ENCODE measurements at places on chromosomes 2 and 18.

DNA sequence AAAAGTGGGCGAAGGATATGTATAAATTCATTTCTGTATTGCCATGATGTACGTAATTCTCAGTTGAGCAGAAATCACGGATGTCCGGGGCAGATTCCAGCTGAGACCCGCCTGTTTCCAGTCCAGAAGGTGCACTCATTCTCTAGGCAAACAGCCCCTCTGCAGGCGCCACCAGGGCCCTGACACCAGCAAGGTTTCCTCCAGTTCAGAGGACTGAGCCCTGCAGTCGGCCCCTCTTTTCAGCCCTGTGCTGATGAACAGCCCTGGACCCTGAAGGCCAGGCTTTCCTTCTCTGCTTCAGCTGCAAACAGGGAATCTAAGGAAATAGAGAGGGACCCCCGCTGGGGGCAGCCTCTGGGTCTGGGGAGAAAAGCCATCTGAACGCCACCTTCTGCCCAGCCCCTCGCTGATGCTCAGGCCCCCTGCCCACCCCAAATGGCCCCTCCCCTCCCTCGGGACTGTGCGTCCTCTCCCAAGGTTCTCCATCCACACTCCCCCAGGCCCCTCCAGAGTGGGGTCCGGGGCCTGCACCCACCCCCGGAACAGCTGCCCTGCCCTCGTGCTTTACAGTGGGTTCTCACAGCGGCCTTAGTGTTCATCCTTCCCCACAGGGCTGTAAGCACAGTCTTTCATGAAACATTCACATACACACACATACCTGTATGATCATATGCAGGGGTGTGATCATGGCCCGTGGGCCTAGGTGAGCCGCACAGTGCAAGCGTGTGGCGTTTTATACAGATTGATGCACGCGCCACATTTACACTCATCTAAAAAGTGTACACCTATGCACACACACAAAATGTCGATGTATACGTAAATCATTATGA lies 12.1 kb downstream of the COPS9 start:
- DNase-seq, result no peak

DNA sequence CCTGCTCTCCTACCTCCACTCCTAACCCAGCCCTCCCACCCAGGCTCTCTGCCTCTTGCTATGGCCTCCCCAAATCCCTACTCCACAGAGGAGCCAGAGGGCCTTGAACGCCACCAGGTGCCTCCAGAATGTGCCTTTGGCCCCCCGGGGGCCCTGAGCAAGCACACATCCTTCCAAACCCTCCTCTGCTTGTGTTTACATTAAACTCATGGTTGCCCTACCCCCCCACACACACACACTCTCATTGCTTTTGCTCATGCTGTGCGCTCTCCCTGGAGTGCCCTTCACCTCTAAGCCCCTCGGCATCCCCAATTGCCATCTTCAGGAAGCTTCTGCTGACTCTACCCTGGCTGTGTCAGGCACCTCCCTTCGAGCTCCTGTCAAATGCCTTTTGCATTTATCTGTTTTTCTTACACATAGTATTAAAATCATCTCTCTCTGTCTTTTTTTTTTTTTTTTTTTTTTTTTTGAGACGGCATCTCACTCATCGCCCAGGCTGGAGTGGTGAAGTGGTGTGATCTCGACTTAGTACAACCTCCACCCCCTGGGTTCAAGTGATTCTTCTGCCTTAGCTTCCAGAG lies 16.3 kb upstream of the TET3 start:
- DNase-seq, result no peak

GRCh38 chr2:28558918-28559317 lies 63.1 kb downstream of the PLB1 start:
- no peak for DNase-seq

DNA sequence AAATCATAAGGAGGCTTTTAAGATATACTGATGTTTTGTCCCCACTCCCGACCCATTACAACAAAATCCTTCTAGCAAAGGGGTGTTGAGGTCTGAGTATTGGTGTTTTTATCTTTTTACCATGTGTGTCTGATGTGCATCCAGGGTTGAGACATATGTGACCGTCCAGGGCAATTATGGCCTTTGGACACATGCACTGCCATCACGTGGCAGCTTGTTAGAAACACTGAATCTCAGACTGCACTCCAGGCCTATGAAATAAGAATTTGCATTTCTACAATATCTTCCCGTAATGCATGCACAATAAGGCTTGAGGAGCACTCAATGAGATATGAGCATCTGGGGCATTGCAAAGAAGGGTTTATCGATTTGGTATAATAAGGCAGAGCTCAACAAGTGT lies 235.1 kb upstream of the ZNF804A start:
- DNase-seq, result no peak

DNA sequence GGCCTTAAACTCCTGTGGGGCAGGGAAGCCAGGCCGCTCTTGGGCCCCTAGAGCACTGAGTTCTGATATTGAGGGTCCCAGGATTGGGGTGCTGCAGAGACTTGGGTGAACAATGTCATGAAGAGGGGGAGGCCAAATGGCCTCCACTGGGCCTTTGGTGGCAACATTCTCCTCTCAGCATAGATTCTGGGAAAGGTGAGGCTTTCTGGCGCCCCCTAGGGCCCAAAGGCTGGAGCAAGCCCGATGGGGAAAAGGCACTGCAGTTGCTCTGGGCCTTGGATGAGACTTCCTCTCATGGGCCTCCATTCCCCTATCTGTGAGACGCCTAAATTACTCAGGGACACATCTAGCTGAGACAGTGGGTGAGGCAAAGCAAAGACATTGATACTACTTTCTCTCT lies 84.8 kb downstream of the ACAA2 start:
- DNase-seq, result peak; percentile 52

- DNase-seq, result peak; percentile 62
Measured at GRCh38 chr2:24919037-24919505, 966 bp downstream of the ADCY3 start.

GRCh38 chr2:239660390-239661230 lies 259.8 kb upstream of the HDAC4 start:
- DNase-seq, result no peak

- no peak for DNase-seq
Measured at GRCh38 chr2:118148809-118149208, 60.5 kb downstream of the INSIG2 start.

GRCh38 chr18:60372596-60372995 lies at the start of gene MC4R:
MC4R (minus strand) TSS chr18:60372775; CDS start chr18:60372349, 426 bp downstream.
- no peak for DNase-seq

- no peak for DNase-seq
Measured at GRCh38 chr2:241666627-241667400, 19.8 kb downstream of the DTYMK start.

DNA sequence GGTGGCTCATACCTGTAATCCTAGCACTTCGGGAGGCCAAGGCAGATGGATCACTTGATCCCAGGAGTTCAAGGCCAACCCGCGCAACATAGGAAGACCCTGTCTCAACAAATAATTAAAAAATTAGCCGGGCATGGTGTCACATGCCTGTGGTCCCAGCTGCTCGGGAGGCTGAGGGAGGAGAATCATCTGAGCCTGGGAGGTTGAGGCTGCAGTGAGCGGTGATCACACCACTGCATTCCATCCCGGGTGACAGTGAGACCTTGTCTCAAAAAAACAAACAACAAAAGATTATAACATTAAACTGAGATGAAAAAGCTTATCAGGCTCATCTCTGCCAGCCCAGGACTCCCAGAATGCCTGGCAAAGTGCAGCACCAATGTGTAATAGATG lies 50.5 kb downstream of the PAPOLG start:
- DNase-seq, result no peak

- DNase-seq, result peak; percentile 28
Measured at GRCh38 chr18:21742315-21742687, 1.7 kb downstream of the MIB1 start.

DNA sequence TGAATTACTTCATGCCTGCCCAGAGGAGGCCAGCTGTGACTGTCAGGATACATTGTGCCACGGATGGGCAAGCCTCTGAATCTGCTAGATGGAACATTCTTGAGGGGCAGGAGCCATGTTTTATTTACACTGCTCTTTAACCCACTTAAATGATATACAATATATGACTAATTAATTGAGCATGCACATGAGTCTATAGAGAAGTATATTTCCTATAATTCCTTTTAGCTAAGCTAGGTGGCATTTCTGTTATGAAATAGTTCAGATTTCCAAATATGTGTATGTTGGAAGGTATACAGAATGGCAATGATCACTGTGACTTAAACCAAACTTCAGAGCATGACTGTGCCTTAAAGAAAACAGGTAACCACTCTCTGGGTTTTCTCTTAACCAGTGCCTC lies 131.7 kb downstream of the RAB3GAP1 start:
- no peak for DNase-seq

- peak; percentile 51 for DNase-seq
Measured at GRCh38 chr2:8472545-8473323, 209.1 kb upstream of the ID2 start.
